ENCODE measurements at places on chromosomes 6 and 20.

DNA sequence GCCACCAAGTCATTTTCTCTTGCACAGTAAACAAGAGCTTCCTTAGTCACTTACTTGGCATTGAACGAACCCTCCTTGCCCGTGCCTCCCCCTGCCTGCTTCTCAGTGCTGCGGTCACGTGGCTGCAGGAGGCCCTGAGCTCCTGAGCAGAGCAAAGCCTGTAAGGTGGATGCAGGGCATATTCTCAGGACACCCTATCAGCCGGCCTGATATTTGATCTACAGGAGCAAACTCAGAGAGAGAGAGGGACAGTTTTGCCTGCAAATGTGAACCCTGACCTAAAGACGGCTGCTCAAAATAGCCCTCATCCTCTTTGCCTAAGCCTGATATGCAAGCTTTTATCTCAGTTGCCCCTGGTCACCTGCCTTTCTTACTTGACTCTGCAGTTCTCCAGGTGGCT lies 93.0 kb upstream of the POPDC3 start:
- H3K27ac ChIP-seq: peak overlapping the region; percentile 18
- peaks cover 19% of the 10 kb centered on the region for H3K36me3 ChIP-seq
- H3K4me3 ChIP-seq: no peak overlapping the region
- no peaks in the 10 kb centered on the region for H3K4me1 ChIP-seq
- H3K27me3 ChIP-seq: no peaks in the 10 kb centered on the region

GRCh38 chr20:41320976-41321375 lies 3.4 kb upstream of the ZHX3 start:
- no peak overlapping the region for H3K4me3 ChIP-seq
- H3K36me3 ChIP-seq: no peaks in the 10 kb centered on the region
- no peaks in the 10 kb centered on the region for H3K27me3 ChIP-seq
- H3K4me1 ChIP-seq: peaks cover 6% of the 10 kb centered on the region
- H3K27ac ChIP-seq: no peak overlapping the region

GRCh38 chr6:28737750-28738395 lies 185.9 kb downstream of the TRIM27 start:
- peaks cover 5% of the 10 kb centered on the region for H3K4me1 ChIP-seq
- H3K27me3 ChIP-seq: peaks cover 33% of the 10 kb centered on the region
- peaks cover 7% of the 10 kb centered on the region for H3K36me3 ChIP-seq
- no peak overlapping the region for H3K27ac ChIP-seq
- H3K4me3 ChIP-seq: no peak overlapping the region

DNA sequence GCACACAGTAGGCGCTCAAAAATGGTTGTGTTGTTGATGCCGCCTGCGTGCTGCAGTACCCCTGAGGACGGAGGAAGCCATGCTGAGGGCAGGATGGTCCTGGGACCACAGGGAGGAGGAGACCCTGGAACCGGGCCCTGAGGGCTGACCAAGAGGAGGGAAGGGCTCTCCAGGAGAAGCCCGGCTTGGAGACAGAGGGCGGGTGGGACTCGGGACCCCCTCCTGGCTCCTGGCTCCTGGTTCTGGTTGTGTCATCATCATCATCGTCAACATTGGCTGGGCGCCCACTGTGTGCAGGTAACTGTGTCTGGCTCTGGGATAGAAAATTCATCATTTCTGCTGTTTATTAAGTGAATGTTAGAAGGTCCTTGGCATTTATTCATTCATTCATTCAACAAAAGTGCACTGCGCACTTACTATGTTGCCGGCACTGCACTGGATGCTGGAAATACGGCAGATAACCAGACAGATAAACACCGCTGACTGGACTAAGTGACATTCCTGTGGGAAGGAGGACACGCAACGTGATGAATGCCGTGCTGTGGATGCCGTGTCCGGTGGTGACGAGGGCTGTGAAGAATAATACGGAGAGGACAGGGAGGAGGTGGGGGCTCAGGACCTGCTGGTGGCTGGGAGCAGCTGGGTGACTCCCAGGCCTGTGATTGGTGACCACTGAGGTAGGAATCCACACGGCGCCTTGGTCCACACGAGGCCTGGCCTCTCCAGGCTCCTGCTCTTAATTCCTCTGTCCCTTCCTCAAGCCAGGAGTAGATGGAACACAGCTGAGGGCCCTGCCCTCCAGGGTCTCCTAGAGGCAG lies 35.3 kb downstream of the SPDEF start:
- H3K4me3 ChIP-seq: no peak overlapping the region
- no peak for DNase-seq
- H3K4me1 ChIP-seq: peaks cover 2% of the 10 kb centered on the region
- H3K27ac ChIP-seq: no peak overlapping the region
- peaks cover 12% of the 10 kb centered on the region for H3K27me3 ChIP-seq

DNA sequence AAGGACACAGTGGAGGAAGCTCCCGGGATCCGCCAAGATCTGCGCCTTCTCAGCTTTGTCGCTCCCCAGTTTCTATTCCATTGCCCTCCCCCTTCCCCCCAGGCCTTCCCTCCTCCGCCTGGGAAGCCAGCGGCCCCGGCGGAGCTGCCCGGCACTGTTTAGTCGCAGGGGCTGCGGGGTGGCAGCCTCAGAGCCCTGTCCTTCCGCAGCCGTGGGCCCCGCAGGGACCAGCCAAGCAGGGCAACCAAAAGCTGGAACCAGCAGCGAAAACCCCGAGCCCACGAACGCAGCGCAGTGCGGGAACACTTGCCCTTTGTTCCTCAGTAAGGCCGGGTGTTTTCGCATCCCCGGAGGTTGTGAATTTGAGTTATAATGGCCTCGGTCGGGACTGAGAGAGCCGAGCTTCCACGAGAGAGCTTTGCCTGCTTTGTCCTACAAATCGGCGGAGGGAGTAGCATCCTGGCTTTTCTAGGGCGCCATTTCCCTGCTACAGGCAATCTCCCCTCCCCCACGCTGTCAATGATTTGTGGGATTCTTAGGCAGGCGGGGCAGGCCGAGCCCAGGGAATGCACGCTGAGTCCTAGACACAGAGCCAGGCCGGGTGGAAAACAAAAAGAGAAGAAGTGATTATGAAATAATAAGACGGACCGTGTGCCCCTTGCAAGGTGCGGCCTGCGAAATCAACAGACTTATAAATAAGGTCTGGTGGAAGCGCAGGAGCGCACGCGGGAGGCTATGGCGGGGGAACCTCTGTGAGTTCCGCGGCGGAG lies 4.0 kb upstream of the TUBB2B start:
- no peak overlapping the region for H3K27ac ChIP-seq
- no peaks in the 10 kb centered on the region for H3K36me3 ChIP-seq
- peaks cover 28% of the 10 kb centered on the region for H3K4me1 ChIP-seq
- DNase-seq: no peak
- H3K4me3 ChIP-seq: peak overlapping the region; percentile 16

DNA sequence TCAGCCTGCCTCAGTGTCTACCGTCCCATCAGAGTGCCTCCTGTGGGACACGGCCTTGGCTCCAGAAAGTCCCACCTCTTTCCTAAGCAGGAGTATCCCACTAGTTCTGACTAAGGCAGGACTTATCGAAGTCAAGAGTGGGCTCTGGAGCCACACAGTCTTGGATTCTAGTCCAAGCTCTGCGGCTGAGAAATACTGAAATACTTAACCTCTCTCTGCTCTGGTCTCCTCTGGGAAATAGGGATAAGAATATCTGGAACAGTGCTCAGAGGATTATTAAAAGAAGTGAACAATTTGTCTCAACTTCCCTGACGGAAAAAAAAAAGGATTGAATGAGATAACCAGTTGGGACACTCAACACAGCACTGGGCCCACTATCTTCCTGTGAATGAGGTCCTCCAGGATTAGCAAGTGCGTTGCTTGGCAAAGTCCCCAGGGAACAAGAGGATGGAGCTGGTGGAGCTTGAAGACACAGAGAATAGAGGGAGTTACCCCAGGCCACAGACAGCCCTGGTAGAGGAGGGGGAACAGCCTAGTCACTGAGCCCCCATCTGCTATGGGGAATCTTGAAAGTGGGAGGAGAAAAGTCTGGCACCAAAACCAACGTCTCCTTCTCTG lies 34.6 kb upstream of the FOXP4 start:
- peaks cover 2% of the 10 kb centered on the region for H3K27me3 ChIP-seq
- no peak overlapping the region for H3K4me3 ChIP-seq
- H3K4me1 ChIP-seq: no peaks in the 10 kb centered on the region
- DNase-seq: no peak

- H3K27me3 ChIP-seq: peaks cover 21% of the 10 kb centered on the region
- no peak for DNase-seq
- peaks cover 17% of the 10 kb centered on the region for H3K4me1 ChIP-seq
- no peak overlapping the region for H3K27ac ChIP-seq
- no peaks in the 10 kb centered on the region for H3K36me3 ChIP-seq
- peak overlapping the region; percentile 82 for H3K4me3 ChIP-seq
These were observed 240.4 kb downstream of the PHACTR1 start for GRCh38 chr6:12956991-12957320.

DNA sequence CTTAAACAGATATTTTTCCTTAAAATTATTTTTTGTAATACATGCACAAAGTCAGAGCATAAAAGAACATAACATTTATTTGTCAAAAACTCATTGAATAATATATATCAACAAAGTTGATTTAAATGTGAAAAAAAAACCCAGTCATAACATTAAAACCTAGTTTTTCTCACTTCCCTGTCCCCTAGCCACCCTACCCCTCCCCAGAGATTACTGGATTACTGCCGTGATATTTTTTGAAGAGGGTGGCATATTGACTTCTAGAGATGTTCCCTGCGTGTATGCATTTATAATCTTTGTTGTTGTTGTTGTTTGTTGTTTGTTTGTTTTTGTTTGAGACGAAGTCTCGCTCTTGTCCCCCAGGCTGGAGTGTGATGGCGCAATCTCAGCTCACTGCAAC lies 52.4 kb upstream of the ARMC2 start:
- H3K4me1 ChIP-seq: peaks cover 6% of the 10 kb centered on the region
- no peak overlapping the region for H3K27ac ChIP-seq
- H3K36me3 ChIP-seq: no peaks in the 10 kb centered on the region
- H3K4me3 ChIP-seq: no peak overlapping the region

- no peaks in the 10 kb centered on the region for H3K27me3 ChIP-seq
- H3K4me3 ChIP-seq: no peak overlapping the region
- peaks cover 40% of the 10 kb centered on the region for H3K36me3 ChIP-seq
- no peak for DNase-seq
- H3K27ac ChIP-seq: peak overlapping the region; percentile 68
- H3K4me1 ChIP-seq: peaks cover 27% of the 10 kb centered on the region
These were observed 16.9 kb downstream of the SERINC1 start for GRCh38 chr6:122454673-122455072.

- no peak overlapping the region for H3K4me3 ChIP-seq
- H3K4me1 ChIP-seq: no peaks in the 10 kb centered on the region
- DNase-seq: no peak
- H3K27ac ChIP-seq: no peak overlapping the region
These were observed 229.4 kb downstream of the TBC1D7 start for GRCh38 chr6:13098793-13099570.

- DNase-seq: no peak
- no peak overlapping the region for H3K4me3 ChIP-seq
- no peak overlapping the region for H3K27ac ChIP-seq
- H3K27me3 ChIP-seq: peaks cover 5% of the 10 kb centered on the region
- H3K36me3 ChIP-seq: no peaks in the 10 kb centered on the region
These were observed 286.0 kb downstream of the ADGB start for GRCh38 chr6:146884728-146885127.

DNA sequence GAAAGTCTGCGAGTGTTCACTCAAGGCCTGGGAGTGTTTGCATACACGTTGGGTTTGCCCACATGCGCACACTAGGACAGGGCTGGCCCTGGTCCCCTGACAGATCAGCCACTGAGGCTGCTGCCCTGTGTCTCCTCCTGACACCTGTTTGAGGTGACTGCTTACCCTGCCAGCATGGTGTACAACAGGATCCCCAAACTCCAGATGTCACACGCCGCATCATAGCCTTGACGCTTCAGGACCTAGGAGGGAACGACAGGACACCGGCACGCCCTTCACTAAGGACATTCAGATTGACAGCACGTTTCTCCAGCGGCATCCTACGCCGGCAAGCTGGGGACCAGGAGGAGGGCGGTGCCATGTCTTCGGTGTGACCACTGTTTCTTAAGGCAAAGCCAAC lies 37.0 kb upstream of the MPC1 start:
- H3K4me3 ChIP-seq: no peak overlapping the region
- peaks cover 4% of the 10 kb centered on the region for H3K27me3 ChIP-seq
- DNase-seq: no peak

DNA sequence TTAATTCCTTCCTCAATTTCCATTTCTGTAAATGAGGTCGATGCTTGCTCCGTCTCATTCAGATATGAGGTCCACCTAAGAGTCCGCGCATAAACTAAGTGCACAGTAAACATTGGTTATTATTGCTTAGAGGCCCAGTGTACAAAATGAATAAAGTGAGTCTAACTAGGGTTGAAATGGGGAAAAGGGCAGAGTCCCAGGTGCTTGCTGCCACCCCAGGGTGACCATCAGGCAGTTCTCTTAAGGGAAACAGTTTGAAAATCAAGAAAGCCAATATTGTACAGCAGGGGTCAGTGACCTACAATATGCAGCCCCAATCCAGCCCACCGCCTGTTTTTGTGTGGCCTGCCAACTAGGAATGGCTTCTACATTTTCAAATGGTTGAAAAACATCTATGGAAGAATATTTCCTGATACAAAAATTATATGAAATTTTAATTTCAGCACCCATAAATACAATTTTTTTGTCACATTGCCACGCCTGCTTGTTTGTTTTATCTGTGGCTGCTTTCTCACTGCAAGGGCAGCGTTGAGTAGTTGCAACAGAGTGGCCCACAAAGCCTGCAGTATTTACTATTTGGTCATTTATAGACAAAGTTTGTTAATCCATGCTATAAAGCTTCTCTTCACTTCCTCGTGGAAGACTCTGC lies 43.3 kb downstream of the SLC13A3 start:
- no peak for DNase-seq
- H3K27ac ChIP-seq: no peak overlapping the region
- H3K27me3 ChIP-seq: peaks cover 9% of the 10 kb centered on the region
- no peak overlapping the region for H3K4me3 ChIP-seq

GRCh38 chr6:3748208-3749066 lies 3.1 kb downstream of the PXDC1 start:
- DNase-seq: no peak
- no peaks in the 10 kb centered on the region for H3K27me3 ChIP-seq
- H3K36me3 ChIP-seq: no peaks in the 10 kb centered on the region

DNA sequence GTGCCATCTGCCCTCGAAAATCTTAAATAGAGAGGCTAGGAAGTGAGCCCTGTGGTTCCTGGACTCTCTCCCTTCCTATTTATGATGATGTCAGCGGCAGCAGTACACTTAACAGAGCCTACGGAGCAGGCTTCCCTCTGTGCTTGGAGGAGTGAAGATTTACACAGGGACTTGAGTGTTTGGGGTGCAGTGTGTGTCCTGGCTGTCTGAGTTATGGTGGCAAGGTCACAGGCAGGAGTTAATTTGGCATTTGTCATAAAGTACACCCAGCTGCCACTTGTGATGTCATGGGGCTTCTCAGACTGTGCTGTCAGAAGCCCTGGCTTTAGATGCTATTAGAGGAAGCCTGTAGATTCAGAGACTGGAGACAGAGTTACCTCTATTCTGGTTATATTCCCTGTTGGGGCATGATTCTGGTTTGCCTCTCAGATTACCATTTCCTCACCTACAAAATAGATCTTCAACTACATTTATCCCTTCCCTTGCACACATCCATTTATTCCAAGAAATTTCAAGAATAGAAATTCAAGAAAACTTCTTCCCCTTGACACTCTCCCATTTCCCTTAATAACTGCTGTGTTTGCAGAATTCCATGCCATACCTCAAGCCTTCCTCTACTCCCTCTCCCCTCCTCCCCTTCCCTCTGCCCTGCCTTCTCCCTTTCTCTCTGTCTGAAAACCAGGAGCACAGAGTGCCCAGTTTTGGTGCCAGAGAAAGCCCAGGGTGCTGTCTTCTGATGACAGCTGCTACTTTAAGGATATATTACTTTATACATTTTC lies 72.1 kb downstream of the SLC24A3 start:
- H3K4me1 ChIP-seq: no peaks in the 10 kb centered on the region
- no peak overlapping the region for H3K27ac ChIP-seq
- peaks cover under 1% of the 10 kb centered on the region for H3K27me3 ChIP-seq

All from memory B cell (primary cell).